NCI-H460 (cell line): ENCODE measurements at places on chromosomes 11 and 22. TPM values are rescaled to one million over a fixed set of nuclear protein-coding genes. Genes with fewer than 3 reads are reported as not detected.

The ZNF215 gene
- total RNA-seq = 3.3 and 3.8 TPM in 2 replicates

The RFPL1 gene
- total RNA-seq = not detected in 2 replicates

- no peak for DNase-seq
Measured at GRCh38 chr11:117554601-117555333, 227.1 kb downstream of the CEP164 start.

DNA sequence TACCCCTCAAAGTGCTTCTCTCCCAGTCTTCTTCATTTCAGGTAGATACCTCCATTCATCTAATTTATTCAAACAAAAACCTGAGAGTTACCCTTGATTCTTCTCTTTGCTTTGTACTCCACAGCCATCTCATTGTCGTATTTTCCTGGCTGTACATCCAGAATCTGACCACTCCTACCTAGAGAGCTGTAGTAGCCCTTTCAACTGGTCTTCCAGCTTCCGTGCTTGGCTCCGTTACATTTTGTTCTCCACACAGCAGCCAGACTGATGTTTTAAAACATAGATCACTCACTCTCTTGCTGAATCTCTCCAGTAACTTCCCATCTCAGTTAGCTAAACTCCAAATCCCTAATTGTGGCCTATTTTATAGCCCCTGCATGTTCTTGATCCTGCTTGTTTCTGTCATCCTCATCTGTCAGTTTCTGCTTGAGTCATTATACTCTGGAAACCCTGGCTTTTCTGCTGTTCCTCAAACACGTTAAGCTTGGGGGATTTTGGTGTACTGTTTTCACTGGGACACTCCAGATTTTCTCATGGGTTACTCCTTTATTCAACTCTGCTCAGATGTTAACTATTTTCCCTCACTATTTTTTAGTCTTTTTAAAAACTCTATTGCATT is 7.4 kb downstream of the SPCS2 start:
- DNase-seq = no peak
